ENCODE measurements at places on chromosomes 12 and 14.

DNA sequence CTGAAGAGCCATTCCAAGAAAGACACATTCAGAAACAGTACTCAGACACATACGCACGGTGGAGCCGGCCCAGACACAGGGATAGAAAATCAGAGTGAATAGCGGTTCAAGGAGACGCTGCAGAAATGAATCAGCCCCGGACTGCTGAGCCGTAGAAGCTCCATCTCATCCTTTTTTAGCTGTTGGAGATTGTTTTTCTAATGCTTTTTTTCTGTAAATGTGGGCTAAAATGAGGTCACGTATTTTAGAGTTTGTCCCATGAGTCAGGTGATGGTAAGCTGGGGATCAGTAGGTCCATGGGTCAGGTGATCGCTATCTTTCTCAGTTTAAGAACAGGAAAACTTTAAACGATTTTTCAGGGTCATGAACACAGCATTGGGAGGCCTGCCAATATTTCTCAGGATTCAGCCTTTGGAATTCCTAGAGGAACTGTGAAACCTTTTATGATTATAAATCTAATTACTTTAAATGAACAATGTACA lies 202.4 kb downstream of the ITPR2 start:
- DNase-seq, result no peak

- DNase-seq, result no peak
Observed at GRCh38 chr14:34340025-34340625, 121.9 kb downstream of the SPTSSA start.

- DNase-seq, result no peak
Observed at GRCh38 chr12:94962670-94963069, 40.8 kb downstream of the NDUFA12 start.

GRCh38 chr14:53010193-53011040 lies 59.6 kb upstream of the FERMT2 start:
- no peak for DNase-seq

- DNase-seq, result no peak
Observed at GRCh38 chr14:74263181-74263580, 23.9 kb downstream of the VSX2 start.

GRCh38 chr12:113424915-113425823 lies 3.0 kb downstream of the SDSL start:
- no peak for DNase-seq

DNA sequence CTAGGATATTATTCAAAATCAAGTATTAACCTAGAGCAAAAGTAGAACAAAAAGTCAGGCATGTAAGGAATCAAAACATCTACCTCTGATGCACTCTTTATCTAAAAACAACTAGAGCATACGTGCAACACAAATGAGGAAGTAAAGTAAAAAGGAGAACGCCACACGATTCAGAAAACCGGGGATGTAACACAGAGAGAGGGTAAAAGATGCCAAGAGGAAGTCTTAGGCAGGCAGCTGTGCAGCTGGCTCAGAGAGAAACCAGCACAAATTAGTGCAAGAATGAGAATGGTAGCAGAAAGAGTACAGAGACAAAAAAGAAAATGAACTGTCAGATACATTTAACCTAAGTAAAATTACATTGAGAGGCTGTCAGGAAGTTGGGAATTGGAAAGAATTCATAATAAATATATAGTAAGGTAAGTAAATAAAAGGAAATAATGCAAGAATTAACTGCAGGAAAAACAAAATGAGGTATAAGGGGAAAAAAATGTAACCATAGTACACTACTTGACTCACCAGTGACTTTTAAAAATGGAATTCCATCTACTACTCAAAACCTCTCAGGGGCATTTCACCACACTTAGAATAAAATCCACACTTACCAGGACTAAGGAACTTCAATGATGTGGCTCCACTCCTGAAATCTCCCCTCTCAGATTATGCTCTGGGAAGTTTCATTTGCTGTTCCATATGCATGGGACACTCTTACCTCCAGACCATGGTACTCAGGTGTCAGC lies 17.1 kb downstream of the BCAT1 start:
- DNase-seq, result no peak

GRCh38 chr14:56153267-56153666 lies 35.1 kb downstream of the PELI2 start:
- no peak for DNase-seq

DNA sequence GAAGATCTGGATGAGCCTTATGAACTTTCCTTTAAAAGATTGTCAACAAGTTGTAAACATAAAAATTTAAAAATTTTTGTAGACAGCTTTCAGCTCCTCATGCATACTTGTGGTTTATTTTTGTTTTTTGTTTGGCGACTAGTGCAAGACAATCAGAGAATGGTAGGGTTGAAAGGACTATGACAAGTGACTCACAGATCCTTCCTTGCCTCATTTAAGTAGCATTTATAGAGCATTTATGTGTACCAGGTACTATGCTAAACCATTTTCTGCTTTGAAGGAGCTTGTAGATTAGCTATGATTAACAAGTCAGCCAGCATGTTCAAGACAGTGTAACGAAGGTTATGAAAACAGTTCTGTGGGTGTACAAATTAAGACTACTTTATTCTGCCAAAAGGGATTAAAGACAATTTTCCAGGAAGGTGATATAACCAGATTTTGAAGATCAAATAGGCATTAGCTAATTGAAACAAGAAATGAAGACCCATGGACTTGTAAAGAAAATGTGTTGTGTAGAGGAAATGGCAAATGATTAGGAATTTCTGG lies 122.0 kb downstream of the PCNX1 start:
- DNase-seq, result no peak

DNA sequence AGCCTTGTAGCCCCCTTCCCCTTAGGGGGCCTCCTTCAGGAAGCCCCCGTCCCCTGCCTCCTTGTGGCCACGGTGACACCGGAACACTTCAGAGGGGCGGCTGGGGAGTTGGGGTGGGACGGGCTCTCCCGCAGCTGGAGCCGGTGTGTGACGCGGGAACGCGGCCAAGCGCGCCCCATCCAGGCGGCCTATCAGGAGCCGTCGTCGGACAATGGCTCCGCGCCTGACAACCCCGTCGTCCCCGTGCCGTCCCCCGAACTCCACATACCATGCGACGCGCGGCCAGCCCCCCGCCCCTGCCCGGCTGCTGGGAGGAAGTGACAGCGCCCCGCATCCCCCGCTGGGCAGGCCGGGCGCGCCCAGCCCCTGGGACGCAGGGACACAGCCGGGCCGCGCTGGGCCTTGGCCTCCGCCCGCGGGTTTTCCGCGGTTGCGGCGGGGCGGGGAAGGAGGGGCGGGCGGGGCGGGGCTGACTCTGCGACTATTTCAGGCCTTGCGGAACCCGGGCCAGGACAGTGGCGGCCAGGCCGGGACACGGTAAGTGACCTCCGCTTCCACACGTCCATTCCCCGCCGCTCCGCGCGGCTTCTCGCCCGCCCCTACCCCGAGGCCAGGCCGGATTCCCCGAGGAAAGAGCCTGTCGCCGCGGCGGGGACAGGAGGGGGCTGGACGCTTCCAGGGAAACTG lies at the start of gene TNFAIP2:
Gene TNFAIP2 (plus strand): TSS at position 515 of the 687 bp plus-strand sequence. CDS start 2,997 bp downstream, outside the sequence.
- no peak for DNase-seq

- DNase-seq, result no peak
Observed at GRCh38 chr12:65960820-65961189, 136.5 kb downstream of the HMGA2 start.

DNA sequence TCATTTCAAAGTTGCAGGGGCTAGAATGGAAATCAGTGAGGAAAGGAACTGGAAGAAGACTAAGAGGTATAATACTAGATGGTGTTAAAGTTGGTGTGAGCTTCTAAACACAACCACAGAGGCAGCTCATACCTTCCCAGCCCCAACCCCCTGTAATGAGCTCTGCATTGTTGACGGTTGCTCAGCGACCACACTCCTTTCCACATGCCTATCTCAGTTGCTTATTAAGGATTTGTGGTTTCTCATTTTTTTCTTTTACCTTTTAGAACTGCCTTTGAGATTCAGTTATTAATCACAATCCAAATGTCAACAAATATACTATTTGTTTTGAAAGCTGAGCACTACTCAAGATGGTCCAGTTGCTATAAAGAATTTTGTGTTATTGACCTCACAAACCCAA lies 62.1 kb upstream of the KIF21A start:
- no peak for DNase-seq

DNA sequence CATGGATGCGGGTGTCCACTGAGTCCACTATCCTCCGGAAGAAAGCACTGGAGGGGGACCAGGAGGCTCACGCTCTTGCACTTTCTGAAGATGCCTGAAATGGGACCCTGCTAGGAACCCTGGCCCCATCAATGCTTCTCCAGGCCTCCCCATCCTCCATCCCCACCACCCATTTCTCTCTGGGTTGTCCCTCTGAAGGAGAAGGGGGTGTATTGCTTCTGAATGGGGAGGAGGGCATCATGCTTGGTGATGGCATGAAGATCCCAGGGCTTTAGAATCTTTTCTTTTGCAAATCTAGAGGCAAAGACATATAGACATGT lies 681 bp upstream of the JPH4 start:
- DNase-seq, result no peak

GRCh38 chr14:32620724-32621123 lies 291.6 kb downstream of the AKAP6 start:
- DNase-seq, result no peak

DNA sequence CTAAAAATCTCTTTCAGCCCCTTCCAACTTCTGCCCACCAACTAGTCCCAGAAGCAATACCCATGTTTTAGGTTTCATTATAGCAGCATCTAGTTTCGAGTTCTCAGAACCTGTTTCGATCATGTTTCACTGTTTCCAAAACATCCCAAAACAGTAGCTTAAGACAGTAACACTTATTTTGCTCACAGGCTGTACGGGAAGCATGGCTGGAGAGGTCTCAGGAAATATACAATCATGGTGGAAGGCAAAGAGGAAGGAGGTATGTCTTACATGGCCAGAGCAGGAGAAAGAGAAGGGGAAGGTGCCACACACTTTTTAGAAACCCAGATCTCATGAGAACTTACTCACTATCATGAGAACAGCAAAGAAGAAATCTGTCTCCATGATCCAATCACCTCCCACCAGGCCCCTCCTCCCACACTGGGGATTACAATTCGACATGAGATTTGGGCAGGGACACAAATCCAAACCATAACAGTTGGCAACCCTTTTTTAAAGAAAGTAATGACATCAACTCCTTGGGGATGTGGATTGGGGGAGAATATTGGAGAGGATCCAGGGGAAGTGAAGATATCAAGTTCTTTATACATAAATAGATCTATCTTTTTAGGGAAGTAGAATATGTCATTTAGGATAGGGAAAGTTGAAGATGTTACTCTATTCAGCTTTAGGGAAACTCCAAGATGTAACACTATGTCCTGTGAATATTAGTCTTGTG lies 269.9 kb upstream of the PLEKHG7 start:
- no peak for DNase-seq

DNA sequence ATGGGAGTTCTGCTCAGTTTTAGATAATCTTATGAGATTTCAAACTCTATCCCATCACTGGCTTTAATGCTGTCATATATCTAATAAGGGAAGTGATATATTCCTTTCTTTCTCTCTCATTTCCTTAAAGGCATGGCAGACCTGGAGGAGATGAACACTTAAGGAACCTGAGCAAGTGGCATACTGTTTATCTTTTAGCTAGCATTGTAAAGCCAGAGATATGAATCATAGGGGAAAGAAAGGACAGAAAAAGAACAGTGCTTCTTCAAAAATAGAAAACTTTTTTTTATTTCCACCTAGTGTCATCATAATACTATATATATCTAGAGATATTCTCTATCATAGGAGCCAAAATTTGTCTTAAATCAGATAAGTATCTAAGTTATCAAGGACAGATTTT lies 68.3 kb upstream of the PSMA6 start:
- no peak for DNase-seq

- no peak for DNase-seq
Observed at GRCh38 chr12:12604740-12605139, 6.9 kb upstream of the CREBL2 start.

DNA sequence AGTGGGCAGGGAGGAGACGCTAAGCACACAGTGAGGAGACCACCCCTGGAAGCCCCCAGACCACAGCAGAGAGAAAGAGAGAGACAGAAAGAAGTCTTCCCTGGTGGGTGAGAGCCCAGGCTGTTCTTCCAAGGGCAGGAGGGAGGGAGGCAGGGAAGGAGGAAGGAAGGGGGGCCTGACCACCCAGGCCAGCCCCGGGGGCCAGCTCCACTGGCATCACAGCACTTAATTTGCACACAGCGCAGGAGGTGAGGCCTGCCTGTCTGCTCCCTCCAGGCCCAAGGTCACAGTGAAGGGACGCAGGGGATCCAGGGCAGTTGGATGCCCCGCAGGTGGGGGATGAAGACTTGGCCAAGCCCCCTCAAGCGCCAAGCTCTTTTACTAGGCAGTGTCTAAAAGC lies 141.9 kb upstream of the C14orf180 start:
- DNase-seq, result no peak

DNA sequence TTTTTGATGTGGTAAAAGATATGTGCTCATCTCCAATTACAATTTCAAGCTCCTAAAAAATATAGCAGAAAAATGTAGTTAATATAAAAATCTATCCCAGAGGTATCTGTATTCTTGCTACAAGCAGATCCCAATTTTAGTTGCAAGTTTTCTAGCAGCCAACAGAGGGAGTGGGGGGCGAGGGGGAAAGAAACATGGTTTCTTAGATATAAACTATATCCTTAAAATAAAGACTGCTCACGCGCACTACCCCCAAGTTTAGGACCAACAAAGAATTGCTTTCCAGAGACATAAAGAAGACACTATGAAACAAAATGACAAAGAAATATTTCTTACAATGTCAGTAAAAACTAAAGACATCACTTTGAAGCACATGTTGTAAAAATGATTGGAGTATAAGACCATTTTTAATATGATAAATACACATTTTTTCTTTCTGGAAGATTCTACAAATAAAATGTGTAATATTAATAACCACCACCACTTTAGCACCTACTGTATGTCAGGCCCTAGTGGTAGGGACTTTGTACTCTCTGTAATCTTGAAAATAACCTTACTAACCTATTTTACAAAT lies 5.4 kb downstream of the MAGOHB start:
- no peak for DNase-seq

- DNase-seq, result no peak
Observed at GRCh38 chr14:83085725-83086124, 1552.1 kb upstream of the SEL1L start.

DNA sequence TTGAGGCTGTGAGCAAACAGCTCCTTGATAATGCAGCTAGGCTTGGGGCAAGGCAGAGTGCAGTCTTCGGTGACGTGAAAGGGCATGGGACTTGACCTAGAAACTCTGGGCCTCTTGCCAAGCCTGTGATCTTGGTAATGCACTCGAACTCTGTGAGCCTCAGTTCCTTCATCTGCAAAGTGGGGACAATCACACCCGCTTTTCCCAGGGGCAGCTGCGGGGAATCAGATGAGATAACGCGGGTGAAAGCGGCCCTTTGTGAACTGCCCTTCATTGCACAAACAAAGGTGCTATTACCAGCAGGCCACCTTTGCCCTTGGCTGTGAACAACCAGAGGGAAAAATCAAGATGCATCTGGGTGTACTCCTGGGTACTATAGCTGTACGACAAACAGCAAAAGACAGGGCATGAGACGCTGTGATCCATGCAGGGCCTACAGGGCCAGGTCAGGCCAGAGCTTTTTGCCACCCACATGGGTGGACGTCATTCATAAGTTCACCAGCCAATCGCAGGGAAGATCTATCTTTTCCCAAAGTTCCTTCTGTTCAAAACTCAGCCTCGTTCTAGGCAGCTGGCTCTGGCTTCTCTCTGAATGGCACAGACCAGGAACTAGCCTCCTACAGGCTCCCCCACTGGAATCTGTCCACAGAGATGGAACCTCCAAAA lies 3.2 kb downstream of the MSI1 start:
- no peak for DNase-seq

- no peak for DNase-seq
Observed at GRCh38 chr14:35247777-35248475, 44.3 kb upstream of the PSMA6 start.
